ENCODE measurements at places on chromosomes 3 and 15.

- DNase-seq: no peak
Measured at GRCh38 chr15:60485365-60486055, 6.6 kb upstream of the ICE2 start.

DNA sequence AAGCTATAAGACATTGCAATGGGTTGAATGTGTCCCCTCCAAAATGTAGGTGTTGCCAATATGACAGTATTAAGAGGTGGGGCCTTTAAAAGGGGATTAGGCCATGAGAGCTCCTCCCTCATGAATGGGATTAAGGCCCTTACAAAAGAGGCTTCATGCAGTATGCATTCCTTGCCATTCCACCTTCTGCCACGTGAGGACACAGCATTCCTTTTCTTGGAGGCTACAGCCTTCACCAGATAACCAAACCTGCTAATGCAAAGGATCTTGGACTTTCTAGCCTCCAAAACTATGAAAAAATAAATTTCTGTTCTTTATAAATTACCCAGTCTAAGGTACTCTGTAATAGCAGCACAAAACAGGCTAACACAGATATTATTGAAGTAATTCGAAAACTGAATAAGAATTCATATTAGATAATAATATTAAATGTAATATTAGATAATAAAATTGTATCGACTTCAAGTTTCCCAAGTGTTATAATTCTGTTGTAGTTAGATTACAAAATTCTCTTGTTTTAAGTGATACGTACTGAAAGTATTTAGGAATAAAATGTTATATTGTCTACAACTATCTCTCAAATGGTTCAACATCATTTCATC, 29.4 kb upstream of the ATP8B4 start:
- peak; percentile 50 for DNase-seq

- no peak for DNase-seq
Measured at GRCh38 chr3:30645077-30645476, 38.7 kb downstream of the TGFBR2 start.

DNA sequence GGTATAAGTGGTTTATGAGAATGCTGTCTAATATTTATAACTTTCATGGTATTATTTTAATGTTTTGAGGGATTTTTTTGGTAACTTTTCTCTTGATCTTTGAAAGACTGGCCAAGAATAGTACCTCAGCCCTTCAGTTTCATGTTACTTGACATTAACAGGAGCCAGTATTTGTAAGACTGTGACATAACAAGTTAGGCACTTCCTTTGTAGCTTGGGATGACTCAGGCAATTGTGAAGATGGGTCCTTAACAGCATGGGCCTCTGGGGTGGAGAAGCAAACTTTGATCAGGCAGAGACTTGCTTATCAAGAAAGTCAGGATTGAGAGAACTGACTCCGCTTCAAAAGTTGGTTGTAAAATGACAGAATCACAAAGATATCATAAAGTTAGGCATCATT, 9.5 kb downstream of the LRRC49 start:
- peak; percentile 10 for DNase-seq

DNA sequence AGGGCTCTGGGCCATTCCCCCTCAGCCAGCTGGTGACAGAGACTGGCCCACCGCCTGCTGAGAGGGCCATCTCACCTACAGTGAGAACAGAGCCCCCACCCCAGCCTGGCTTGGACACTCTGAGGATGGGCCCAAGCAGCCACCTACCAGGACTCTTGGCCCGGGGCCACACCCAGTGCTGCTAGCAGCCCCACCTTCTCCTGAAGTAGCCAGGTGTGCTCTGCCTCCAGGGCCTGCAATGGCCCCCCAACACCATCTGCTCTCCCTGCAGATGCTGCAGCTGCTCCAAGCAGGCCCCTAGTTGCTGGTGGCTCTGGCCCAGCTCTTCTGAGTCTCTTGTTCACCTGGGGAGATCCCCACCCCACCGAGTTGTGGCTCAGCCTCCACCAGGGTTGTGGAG, 6.8 kb upstream of the CLK3 start:
- DNase-seq: no peak

- DNase-seq: no peak
Measured at GRCh38 chr15:98071786-98072185, 111.3 kb downstream of the ARRDC4 start.

GRCh38 chr3:56845505-56845904, 43.8 kb upstream of the ARHGEF3 start:
- DNase-seq: no peak

DNA sequence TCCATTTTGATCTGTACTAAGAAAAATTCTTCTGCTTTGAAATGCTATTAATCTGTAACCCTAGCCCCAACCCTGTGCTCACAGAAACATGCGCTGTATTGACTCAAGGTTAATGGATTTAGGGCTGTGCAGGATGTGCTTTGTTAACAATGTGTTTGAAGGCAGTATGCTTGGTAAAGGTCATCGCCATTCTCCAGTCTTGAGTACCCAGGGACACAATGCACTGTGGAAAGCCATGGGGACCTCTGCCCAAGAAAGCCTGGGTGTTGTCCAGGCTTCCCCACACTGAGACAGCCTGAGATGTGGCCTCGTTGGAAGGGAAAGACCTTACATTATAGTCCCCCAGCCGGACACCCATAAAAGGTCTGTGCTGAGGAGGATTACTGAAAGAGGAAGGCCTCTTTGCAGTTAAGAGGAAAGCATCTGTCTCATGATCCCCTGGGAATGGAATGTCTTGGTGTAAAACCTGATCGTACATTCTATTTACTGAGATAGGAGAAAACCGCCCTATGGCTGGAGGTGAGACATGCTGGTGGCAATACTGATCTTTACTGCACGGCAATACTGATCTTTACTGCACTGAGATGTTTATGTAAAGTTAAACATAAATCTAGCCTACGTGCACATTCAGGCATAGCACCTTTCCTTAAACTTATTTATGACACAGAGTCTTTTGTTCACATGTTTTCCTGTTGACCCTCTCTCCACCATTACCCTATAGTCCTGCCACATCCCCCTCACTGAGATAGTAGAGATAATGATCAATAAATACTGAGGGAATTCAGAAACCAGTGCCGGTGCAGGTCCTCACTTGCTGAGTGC, 6.3 kb downstream of the PIGZ start:
- peak; percentile 63 for DNase-seq

DNA sequence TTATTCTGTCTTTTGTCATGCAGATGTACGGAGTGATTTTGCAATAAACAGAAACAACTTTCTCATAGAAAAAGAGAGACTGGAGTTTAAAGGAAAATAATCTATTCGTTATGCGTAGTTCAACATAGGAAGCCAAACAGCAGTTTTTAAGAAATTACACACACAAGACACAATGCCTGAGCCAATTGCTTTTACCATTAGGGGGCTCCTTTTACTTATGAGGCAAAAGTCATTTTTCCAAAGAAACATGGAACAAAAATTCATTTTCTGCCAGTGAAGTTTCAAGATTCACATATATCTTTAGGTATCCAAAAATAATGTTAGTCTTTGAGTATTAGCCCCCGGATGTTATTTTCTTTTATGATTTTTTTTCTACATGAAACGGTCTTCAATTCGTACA, 10.7 kb downstream of the CNTN6 start:
- DNase-seq: no peak

Data from NB4 (cell line).